ENCODE measurements at places on chromosomes 7 and 10.

GRCh38 chr10:24428410-24428782 lies 219.5 kb downstream of the KIAA1217 start:
- no peak for DNase-seq

GRCh38 chr7:111640416-111640815 lies 78.1 kb upstream of the IMMP2L start:
- no peak for DNase-seq

DNA sequence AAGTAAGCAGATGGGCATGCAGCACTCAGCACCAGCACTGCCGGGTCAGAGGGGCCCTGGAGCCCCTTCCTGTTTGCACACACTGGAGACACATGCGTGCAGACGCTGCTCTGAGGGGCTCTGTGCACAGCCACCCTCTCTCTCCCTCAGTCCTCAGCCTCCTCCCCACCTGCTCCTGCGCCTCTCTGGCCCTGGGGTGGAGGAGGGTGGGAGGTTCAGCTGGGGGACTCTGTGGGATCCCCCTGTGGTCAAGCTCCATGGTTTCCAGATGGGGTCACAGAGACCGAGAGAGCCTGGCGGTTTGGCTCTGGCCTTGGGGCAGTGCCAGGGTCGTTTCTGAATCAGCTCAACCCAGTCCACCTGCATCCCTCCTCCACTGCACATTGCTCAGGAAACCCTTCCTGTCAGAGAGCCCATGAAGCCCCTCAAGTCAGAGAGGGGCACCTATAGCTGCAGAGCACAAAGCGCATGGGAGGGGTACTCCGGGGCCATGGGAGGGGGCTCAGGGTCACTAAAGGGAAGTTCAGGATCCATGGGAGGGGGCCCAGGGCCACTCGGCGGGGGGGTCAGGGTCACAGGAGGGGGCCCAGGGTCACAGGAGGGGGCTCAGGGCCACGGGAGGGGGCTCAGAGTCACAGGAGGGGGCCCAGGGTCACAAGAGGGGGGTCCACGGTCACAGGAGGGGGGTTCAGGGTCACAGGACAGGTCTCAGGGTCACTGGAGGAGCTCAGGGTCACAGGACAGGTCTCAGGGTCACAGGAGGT lies 161.7 kb downstream of the ADARB2 start:
- no peak for DNase-seq

DNA sequence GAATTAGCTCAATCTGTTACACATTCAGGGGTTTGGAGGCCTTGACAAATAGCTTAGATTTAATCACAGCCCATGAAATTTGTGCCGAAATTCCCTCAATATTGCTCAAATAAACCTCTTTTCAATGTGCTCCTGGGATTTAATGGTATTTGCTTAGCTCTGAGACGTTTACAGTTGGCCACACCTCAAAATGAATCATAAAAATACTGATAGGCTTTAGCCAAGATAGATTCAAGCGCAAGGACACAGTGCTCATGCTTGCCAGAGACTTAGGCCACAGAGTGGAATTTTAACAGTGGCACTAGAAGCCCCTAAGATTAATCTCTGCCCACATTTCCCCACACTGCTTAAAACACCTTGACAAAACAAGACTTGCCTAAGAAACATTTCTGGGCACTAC lies 2.3 kb upstream of the SEMA3C start:
- no peak for DNase-seq

- DNase-seq, result no peak
Measured at GRCh38 chr7:123440101-123440548, 94.3 kb downstream of the IQUB start.

GRCh38 chr7:122518488-122518887 lies 180.4 kb downstream of the RNF133 start:
- no peak for DNase-seq

DNA sequence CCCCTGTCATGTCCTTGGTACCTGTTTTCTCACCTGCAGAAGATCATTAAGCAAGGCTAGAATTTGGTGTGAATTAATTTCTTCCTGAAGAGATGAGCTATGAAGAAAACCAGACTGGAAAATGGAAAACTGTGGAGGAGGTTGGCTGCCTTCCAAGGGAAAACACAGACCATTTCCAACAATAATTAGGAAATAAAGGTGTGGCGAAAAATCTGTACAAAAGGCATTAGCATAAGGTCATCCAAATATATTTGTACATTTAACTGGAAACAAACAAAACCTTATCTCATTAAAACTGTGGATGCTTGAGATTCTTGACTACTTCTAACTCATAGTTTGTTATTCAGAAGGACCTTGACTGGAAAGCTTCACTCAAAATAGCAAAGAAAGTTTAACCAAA lies 1.7 kb downstream of the STN1 start:
- DNase-seq, result no peak

GRCh38 chr7:76352193-76352592 lies 6.6 kb downstream of the YWHAG start:
- no peak for DNase-seq

DNA sequence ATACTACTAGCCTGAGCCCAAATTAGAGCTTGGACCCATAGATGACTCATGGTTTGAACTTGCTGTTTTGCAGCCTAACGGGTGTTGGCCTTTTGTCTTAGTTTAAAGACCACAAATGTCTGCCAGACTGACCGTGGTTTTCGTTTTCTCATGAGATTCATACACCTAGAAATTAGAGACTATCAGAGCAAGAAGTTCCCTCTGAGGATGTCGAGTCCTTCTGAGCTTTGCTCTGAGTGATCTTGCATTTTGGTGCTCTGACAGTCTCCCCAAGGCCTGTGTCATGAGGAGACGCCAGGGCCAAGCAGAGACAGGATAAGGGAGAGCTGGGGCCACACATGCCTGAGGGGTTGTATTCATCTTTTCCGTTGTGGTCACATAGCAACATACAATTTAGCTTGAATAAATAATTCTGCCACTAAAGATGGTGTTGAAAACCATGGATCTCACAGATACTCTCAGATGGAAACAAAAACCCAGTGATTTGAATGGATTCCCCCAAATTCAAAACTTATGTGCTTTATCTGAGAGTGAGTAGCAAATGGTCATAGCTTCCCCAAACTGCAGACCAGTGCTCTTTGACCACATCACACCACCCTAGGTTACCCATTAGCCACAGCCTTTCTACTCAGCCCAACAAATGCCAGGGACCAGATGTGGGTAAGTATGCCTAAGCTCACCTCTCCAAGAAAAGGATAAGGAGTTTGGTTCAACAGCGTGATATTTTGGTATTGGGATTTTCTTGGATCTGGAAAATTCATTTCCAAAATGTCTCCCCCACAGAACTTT lies 762.0 kb upstream of the IGFBP3 start:
- no peak for DNase-seq

- DNase-seq, result no peak
Measured at GRCh38 chr7:158320328-158320727, 267.3 kb downstream of the PTPRN2 start.

DNA sequence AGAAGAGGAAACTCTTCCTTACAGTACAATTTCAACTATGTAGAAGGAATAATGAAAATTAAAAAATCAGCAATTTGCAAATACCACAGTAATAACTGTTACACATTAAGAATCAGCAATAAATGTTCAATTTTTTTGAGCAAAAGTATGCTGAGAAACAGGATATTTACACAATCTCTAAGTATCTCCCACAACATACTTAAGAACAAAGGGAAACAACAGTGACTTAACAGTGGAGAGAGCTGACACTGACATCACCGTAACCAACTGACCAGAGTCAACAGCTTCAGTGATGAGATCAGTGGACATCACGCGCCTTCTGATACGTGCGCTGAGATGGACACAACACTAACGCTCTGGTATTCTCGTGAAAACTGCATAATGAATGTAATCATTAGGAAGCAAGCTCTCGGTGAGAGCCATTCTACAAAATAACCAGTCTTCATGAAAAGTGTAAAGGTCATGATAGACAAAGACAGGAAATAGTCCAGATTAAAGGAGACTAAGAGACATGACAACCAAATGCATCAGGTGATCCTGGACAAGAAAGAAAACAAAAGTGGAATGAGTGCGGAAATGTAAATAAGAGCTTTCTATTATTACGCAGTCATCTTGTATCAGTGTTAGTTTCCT lies 82.6 kb downstream of the PIP4K2A start:
- no peak for DNase-seq

DNA sequence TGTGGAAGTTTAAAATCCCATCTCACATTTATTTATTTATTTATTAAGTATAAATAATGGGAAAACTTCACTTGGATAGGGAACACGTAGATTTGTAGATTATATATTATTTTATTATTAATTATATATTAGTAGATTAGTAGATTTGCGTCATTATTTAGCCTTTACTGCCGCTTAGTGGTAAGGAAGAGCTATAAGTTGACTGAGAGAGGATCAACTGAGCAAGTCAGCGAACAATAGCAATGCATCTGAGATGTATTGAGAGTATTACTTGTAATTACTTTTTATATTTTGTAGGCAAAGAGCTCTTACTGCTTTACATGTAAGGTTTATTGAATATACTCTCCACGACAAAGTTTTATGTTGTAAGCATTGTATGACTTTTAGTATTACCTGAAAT lies 244.5 kb upstream of the ANKRD30A start:
- DNase-seq, result no peak

- DNase-seq, result no peak
Measured at GRCh38 chr10:9024210-9024609, 969.7 kb downstream of the GATA3 start.

GRCh38 chr10:61397175-61397986 lies 55.8 kb downstream of the TMEM26 start:
- DNase-seq, result no peak
